ENCODE measurements at places on chromosomes 5 and 9. TPM values are rescaled to one million over a fixed set of nuclear protein-coding genes. Genes with fewer than 3 reads are reported as not detected.

Gene GFPT2
- 94.1 TPM for total RNA-seq

Gene NMUR2
- total RNA-seq, result not detected

DNA sequence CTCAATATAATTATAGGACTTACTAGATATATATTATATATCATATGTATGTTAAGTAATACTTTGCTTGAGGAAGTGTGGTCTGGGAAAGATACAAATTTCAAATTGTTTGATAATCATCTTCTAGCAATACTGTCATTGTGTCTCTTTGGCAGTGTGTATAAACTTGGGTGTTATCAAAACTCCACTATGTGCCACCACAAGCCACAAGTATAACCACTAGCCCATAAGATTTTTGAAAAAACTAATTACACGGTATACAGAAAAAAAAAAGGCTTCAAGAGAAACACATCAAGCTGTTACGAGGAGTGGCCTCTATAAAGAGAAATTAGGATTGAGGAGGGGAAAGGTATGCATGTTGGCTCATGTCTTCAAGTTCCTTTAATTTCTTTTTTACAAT lies 44.7 kb upstream of the PCSK5 start:
- no peak for ATAC-seq

- no peak for ATAC-seq
Measured at GRCh38 chr9:37974506-37975173, 70.7 kb upstream of the SLC25A51 start.
